ENCODE measurements at places on chromosomes 7 and 10.

GRCh38 chr10:69472544-69472943 is 21.3 kb downstream of the TSPAN15 start:
- DNase-seq: no peak

DNA sequence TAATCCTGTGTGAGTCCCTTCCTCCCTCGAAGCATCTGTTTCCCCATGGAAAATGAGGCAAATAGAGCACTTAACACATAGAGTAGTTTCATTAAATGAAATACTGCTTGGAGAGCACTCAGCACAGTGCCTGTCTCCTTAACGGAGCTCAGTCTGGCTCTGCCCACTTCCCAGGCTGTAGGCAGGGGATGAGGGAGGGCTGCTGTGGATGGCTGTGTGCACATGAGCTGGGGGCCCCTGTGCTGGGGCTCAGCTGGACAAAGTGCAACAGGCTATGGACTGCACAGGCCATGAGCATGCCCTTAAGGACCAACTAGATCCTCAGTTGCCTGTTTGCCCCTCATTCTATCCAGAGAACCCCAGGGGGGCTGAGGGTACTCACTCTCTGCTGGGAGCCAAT is 14.5 kb downstream of the ZCCHC24 start:
- no peak for DNase-seq

- no peak for DNase-seq
Measured at GRCh38 chr10:123777881-123778280, 111.7 kb downstream of the GPR26 start.

DNA sequence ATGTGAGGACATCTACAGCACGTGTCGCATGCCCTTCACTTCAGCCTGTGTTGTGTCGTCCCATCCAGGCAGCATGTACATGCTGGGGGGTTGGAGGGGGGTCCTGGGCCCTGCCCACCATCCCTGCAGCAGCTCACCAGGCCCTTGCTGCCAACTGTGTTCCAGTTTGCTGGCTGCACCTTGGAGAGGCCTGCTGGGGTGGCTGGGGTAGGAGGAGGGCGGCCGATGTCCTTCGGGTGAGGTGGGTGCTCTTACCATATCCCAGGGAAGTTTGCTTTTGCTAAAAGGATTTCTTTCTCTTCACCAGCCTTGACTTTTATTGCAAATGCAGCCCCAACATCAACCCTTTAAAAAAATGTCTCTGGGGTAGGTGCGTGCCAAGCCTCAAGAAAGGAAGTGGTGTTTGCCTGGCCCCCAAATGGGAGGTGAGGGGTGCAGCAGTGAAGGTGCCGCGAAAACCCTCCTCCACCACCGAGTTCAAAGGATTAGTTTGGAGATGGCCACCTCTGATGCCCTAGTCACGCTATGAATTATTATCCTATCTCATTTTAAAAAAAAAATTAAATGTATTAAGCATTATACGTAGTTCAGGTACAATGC is 165.8 kb upstream of the KLF6 start:
- DNase-seq: no peak

DNA sequence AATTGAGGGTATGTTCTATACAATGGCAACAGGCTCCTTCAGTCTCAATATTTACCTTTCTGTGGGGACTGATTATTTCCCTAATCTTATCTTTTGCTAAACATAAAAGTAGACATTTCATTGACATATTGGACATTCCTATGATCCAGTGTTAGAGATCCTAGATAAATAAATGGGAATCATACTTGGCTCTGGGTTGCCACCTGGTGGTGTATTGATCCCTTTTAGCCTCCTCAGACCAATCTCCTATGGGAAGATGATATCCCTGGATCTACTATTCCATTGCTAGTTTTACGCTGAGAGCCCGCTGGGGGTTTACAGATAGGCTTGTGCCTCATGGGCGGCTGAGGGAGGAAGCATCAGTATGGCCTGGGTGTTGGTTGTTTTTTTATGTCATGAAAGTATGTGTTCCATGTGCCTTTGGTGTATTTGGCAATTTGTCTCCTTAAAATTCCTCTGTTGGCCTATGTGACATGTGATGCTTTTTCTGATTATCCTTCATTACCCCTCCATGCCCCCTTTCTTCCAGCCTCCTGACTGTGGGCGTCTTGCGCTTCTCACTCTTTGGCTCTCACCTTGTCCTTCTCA is 18.8 kb downstream of the CELF2 start:
- peak; percentile 15 for DNase-seq

- no peak for DNase-seq
Measured at GRCh38 chr7:105829681-105830322, 46.6 kb downstream of the ATXN7L1 start.

DNA sequence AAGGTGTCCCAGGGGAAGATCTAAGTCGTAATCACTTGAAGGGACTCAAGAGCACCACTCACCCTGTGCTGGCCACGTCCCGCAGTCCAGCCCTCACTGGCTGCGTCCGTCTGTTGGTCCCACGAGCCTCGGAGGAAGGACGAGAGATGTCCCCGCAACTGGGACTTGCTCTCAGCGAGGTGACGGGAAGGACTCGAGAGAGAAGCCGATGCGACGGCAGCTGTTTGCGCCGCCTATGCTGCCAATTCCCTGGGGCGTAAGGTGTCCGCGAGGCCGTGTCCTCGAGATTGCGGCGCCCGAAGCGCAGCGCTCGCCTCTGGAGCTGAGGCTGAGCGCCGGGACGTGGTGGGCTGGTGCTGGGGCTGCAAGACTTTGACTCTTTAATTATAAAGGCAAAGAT is 100.6 kb upstream of the SEMA3E start:
- no peak for DNase-seq

DNA sequence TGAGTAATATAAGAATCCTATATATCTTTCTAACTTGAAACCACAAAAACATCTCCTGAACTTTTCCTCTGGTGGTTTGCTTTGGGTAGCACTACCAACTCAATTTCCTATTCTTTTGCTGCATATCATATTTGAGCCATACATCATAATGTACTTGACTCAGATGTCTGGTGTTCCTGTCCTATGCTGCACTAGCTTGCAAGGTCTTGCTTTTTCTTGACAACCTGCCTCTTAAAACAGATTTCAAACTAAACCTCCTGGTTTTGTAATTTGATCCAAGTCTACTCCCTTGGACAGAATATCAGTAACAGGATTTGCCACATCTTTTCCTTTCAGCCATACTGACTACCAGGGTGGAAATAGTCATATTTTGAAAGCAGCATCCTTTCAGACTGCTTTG is 520.3 kb upstream of the LRRTM3 start:
- DNase-seq: no peak
